Epithelial cell of prostate (primary cell): ENCODE measurements at places on chromosomes 4 and X.

DNA sequence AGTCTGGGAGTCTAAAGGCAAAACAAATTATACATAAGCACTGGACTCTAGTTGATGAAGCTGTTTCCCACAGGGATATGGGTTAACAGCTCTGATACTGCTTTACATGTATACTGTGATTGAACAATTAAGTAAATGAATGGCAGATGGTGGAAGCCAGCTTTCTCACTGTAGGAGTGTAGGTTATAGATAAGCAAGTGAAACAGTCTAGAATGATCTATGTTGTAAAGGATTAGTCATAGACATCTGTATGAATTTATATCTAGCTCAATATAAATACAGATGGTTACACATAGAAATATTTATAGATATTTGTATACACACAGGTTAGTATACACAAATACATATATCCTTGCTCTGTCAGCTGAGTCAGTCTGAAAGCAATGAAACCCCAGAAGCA is 276.1 kb downstream of the PPARGC1A start:
- no peak for DNase-seq

DNA sequence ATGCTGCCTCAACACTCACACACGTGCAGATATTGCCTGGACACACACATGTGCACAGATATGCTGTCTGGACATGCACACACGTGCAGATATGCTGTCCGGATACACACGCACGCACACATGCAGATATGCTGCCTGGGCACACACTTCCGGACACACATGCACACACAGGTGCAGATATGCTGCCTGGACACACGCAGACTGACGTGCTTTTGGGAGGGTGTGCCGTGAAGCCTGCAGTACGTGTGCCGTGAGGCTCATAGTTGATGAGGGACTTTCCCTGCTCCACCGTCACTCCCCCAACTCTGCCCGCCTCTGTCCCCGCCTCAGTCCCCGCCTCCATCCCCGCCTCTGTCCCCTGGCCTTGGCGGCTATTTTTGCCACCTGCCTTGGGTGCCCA is 14.7 kb downstream of the FGFRL1 start:
- no peak for DNase-seq

GRCh38 chrX:16215660-16216059 is 48.4 kb downstream of the MAGEB17 start:
- no peak for DNase-seq

DNA sequence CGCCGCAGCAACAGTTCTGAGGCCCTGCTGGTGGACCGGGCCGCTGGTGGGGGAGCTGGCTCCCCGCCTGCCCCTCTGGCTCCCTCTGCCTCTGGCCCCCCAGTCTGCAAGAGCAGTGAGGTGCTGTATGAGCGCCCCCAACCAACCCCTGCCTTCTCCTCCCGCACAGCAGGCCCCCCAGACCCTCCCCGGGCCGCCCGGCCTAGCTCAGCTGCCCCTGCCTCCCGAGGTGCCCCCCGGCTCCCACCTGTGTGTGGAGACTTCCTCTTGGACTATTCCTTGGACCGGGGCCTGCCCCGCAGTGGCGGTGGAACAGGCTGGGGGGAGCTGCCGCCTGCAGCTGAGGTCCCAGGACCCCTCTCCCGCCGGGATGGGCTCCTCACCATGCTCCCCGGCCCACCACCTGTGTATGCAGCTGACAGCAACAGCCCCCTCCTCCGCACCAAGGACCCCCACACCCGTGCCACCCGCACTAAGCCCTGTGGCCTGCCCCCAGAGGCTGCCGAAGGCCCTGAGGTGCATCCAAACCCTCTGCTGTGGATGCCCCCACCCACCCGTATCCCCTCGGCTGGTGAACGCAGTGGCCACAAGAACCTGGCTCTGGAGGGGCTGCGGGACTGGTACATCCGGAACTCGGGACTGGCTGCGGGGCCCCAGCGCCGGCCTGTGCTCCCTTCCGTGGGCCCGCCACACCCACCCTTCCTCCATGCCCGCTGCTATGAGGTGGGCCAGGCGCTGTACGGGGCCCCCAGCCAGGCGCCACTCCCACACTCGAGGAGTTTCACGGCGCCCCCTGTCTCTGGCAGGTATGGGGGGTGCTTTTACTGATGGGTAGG is 6.3 kb downstream of the PRAF2 start:
- no peak for DNase-seq

GRCh38 chrX:155956099-155956498 is 41.4 kb upstream of the IL9R start:
- no peak for DNase-seq
